ENCODE measurements at places on chromosomes 13 and 19. TPM values are rescaled to one million over a fixed set of nuclear protein-coding genes. Genes with fewer than 3 reads are reported as not detected.

The ZNF555 gene
- 4.6 TPM for total RNA-seq

GRCh38 chr19:42281146-42281826 lies 12.2 kb downstream of the CIC start:
- no peaks in the 10 kb centered on the region for H3K36me3 ChIP-seq
- H3K4me3 ChIP-seq = peak overlapping the region; percentile 33
- H3K4me1 ChIP-seq = peaks cover 49% of the 10 kb centered on the region
- DNase-seq = no peak
- peak overlapping the region; percentile 91 for H3K27ac ChIP-seq

DNA sequence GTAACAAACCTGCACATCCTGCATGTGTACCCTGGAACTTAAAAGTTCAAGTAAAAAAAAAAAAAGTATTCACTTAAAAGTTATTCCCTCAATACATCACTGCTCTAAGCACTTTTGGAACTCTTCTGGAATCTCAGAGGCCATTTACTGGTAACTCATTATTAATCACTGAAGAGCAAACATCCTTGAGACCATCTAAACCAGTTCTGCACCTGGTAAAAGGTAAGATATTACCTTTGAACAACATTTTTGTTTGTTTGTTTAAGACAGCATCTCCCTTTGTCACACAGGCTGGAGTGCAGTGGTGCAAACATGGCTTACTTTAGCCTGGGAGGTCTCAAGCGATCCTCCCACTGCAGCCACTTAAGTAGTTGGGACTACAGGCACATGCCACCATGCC lies 16.7 kb downstream of the UGGT2 start:
- no peak overlapping the region for H3K27ac ChIP-seq
- no peaks in the 10 kb centered on the region for H3K4me1 ChIP-seq
- H3K27me3 ChIP-seq = no peaks in the 10 kb centered on the region

- H3K4me1 ChIP-seq = peaks cover 6% of the 10 kb centered on the region
- no peak for DNase-seq
- H3K36me3 ChIP-seq = peaks cover 17% of the 10 kb centered on the region
- no peak overlapping the region for H3K4me3 ChIP-seq
- H3K27ac ChIP-seq = no peak overlapping the region
Measured at GRCh38 chr19:47093841-47094240, 19.7 kb downstream of the ZC3H4 start.
